Activated T-cell treated with anti-CD3 and anti-CD28 coated beads, Interleukin-2, amount 50 U/mL, for 4 hours (primary cell): ENCODE measurements at places on chromosomes 1 and 21. TPM values are rescaled to one million over a fixed set of nuclear protein-coding genes. Genes with fewer than 3 reads are reported as not detected.

The KCNN3 gene
- 0.35 TPM for total RNA-seq

The SERINC2 gene
- 0.18 TPM for total RNA-seq

- no peak for DNase-seq
Observed at GRCh38 chr1:202586018-202586821, 124.0 kb downstream of the SYT2 start.

GRCh38 chr21:19810779-19811178 is 1187.4 kb upstream of the NCAM2 start:
- DNase-seq = no peak

DNA sequence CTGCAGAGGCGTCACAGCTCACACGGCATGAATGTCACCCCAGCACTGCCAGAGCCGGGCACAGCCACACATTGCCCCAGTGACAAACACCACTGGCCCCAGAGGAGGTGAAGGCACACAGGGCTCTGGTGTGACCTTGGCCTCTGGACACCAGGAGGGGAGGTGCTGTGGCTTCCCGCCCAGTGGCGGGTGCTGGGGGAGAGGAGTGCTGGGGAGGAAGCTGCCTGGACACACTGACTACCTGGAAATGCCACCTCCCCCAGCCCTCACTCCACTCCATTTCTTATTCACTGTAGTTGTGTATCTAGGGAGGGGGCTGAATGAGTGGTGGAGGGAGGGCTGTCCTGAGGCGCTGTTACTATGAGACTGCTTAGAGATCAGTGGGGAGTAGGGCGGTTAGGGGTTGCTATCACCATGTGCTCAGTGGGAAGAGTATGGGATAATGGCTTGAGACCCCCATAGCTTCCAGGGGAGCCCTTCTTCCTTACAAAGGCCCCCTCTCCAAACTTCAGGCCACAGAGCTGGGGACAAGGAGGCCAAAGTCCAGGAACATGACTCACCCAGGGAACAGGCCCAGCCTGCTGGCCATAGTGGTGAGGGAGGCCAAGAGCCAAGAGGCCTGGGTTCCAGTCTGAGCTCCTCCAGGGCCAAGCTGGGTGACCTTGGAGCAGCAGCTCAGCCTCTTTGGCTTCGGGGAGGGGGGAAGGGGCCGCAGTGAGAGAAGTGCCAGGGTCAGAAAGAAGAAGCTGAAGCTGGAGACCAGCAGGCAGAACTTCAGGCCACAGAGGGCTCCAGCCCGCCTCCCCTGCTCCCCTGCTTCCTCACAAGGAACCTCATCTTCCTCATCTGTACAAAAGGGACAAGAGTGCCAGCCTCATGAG is 40.1 kb downstream of the AHDC1 start:
- DNase-seq = no peak

DNA sequence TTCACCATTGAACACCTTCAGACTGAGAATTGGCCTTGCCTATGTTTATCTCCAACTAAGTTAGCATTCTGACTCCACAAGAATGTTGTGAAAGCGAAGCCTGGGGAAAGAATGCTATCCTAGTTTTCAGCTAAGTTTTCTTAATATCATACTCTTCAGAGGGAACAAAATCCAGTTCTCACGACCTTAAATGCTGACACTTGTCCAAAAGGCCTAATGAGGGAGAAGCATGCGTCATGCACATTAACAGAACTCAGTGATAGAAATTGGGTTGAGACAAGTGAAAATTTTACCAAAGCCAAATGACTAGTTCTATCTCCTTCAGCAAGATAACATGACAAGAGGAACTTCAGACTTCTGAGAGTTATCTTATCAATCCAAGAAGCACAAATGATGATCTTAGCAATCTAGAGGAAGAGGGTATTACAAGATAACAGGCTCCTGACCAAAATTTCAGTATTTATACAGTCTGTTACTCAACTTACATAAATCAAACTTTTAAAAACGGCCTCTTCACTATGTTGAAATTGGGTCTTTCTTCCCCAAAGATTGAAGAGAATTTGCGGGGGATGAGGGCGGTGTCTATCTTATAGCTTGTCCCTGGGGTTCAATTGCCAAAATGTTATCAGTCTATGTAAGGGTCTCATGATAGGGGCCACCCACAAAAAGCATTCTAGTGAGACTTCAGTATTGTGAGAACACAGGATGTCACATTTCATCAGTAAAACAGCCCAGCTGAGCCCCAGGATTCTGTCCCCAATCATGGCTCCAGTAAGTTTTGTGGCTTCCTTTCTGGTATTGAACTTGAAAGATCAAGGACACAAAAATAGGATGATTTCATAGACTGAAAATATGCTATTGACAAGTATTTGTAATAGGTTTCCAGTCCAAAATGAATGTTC is 26.5 kb upstream of the SLC45A3 start:
- no peak for DNase-seq

The LENEP gene
- total RNA-seq = 0.40 TPM

DNA sequence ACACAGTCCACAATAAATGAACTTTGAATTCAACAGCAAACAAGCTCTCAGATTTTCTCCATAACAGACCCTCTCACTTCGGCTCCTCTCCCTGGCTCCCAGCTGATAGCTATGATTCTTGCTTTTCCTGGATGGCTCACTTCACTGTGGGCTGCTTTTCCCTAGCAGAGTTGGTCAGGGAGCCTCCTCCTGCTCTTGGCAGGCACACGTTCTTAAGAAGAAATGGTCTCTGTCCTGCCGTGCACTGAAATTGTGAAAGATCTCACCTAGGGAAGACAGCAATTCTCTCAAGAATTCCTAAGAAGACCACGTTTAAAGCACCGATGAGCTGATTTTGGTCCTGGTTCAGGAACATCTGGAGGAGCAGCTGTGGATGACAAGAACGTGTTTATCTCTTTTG is 148.5 kb upstream of the KCNK2 start:
- no peak for DNase-seq

GRCh38 chr1:65264197-65264929 is 45.0 kb upstream of the DNAJC6 start:
- no peak for DNase-seq

The TMEM61 gene
- 0.24 TPM for total RNA-seq

- DNase-seq = no peak
Observed at GRCh38 chr1:56255516-56256152, 323.7 kb downstream of the PLPP3 start.

DNA sequence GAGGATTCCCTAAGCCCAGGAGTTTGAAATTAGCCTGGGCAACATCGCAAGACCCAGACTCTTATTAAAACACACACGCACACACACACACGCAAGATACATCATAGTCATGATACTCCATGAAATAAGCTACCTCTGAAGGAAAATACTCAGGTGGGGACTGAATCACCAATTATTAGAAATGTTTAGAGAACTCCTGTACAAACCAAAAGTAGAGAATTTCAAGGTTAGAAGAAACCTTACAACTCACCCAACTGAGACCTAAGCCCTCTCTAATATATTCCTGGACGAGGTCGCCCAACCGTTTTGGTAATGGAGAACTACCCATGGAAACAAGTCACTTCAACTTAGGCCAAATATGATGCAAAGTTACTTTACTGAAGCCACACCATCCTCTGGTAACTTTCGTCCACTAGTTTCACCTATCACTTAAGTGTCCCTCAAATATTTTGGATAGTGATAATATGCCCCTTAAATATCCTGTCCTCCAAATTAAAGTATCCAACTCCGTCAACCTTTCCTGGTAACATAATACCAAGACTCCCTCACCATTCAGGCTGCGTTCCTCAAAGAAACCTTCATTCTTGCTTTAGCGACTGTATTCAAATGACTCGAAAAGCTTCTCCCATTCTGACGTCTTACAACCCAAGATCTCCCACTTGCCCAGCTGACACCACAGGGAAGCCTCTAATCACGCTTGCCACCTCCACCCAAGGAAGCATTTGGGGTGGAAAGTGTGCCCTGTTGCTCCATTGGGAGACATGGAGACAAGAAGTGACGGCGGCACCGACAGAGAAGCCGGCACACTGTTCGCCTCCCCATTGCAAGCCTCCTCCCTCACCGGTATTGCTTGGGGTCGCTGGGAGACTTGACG is 856 bp downstream of the NRDC start:
- no peak for DNase-seq

DNA sequence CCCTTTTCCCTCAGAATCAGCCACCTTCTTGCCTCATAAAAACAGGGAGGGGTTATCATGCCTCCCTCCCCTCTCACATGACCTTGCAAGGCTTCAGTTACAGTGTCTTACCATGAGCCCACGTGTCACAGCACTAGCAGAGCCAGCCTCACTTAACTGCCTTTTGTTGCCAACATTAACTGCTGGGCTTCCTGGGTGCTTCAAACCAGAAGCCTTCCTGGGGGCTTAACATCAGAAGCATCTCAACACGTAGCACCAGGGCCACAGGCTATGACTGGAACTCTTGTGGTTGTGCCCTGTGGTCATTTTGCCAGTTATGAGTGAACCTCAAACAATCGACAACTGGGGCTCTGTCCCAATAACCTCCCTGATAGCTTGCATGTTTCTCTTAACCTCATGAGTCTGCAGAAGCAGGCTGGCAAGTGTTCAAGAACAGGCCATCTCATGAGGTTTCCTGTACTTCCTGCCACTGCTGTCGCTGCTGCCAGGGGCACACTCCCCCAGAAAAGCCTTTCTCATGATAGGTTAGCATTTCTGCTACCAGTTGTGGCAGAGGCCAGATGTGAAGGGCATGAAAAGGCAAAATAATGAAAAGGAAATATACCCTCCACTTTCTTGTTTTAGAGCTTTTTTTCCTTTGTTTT is 132.2 kb downstream of the GLUL start:
- no peak for DNase-seq

The AMIGO1 gene
- total RNA-seq = 2.9 TPM

The TAL1 gene
- 0.11 TPM for total RNA-seq

The RSPH1 gene
- total RNA-seq = not detected

GRCh38 chr1:194062962-194063361 is 876.5 kb upstream of the B3GALT2 start:
- no peak for DNase-seq

DNA sequence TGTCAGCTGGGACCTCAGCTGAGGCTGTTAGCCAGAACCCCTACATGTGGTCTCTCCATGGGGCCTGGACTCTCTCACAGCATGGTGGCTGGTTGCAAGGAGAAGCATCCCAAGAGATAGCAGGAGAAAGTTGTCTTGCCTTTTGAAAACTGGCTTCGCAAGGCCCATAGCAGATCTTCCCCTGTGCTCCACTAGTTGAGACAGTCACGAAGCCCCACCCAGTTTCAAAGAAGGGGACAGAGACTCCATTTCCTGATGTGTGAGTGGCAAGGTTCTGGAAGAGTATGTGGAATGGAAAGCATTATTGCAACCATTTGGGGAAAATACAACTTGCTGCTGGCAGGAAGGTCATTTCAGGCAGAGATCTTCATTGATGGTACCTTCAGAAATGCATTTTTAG is 7.5 kb upstream of the CSRP1 start:
- no peak for DNase-seq

The S100A8 gene
- not detected for total RNA-seq

DNA sequence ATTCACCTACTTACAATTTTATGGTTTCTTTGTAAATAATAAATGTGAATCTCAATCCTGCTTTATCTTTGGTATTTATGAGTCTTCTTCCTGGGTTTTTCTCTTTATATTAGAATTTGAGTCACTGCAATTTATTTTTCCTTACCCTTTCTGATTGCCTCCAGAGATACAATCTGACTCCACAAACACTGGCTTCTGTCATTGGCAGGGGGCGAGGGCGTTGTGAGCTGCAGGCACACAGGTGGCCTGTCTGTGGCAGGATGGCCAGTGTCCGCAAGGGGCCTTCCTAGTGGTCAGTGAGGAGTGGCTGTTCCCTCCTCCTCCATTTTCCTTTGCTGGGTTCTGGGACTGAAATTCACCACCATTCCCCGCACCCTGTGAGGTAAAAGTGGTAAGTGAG is 2.0 kb upstream of the MTARC1 start:
- no peak for DNase-seq
